ENCODE measurements at places on chromosomes 1 and 21.
A peak's percentile ranks its signal among the peaks of the same experiment; 100 is the strongest.

DNA sequence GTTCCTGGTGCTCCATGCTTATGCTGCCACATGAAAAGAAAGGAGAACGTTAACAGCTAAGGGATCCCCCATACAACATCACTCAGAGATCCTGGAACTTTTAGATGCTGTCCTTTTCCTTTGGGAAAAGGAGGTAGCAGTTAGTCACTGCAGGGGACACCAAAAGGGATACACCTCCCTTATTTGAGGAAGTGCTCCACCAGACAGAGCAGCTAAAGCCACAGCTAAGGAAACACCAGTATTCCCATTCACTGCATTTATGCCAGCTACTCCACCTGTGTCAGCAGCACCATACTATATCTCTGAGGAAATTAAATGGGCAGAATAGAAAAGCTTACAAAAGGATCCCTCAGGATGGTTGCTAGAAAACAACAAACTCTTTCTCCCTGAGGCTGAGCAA is 26.0 kb upstream of the SLC6A9 start:
- no peak for DNase-seq

GRCh38 chr1:18883636-18884418 is 18.5 kb downstream of the ALDH4A1 start:
- DNase-seq: peak; percentile 88

GRCh38 chr1:3022511-3022973 is 1.3 kb downstream of the ACTRT2 start:
- no peak for DNase-seq

GRCh38 chr1:159612211-159612885 is 24.7 kb downstream of the APCS start:
- no peak for DNase-seq

- no peak for DNase-seq
Observed at GRCh38 chr1:3515774-3516480, 61.5 kb downstream of the ARHGEF16 start.

GRCh38 chr1:104467590-104467989 is 717.9 kb downstream of the AMY1C start:
- DNase-seq: no peak

- DNase-seq: no peak
Observed at GRCh38 chr1:172381946-172382345, 38.5 kb upstream of the C1orf105 start.

- no peak for DNase-seq
Observed at GRCh38 chr1:209154912-209155311, 428.6 kb upstream of the CAMK1G start.

DNA sequence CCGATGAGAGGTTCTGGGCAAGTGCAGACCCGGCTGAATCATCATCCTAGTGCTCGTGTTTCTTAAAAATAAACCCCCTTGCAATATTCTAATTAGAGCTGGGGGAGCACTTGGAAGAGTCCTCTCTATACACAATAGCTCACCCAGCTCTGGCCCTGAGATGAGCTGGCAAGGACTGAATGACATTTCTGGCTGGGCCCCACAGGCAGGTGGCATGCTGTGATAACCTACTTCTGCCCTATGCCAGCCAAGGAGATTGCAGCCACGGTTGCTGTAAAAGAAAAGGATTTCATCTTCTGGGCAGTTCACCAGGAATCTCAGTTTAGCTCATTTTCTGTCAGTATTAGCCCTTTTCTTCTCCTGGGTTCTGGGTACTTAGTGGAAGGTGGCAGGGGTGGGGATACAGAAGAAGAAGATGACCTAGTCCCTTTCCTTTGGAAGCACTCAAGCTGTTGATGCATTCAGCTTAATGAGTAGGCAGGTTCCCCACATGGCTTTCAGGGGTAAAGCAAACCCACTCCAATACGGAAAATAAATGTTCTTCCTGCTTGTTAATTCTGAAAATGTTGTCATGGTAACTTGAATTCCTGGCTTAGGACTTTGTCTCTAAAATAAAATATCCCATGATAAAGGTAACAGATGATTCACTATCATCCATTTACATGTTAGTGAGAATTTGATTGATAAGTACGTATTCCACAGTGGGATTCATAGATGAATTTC is 32.2 kb downstream of the VASH2 start:
- no peak for DNase-seq

GRCh38 chr1:110207831-110208230 is 2.3 kb upstream of the KCNC4 start:
- DNase-seq: peak; percentile 82

DNA sequence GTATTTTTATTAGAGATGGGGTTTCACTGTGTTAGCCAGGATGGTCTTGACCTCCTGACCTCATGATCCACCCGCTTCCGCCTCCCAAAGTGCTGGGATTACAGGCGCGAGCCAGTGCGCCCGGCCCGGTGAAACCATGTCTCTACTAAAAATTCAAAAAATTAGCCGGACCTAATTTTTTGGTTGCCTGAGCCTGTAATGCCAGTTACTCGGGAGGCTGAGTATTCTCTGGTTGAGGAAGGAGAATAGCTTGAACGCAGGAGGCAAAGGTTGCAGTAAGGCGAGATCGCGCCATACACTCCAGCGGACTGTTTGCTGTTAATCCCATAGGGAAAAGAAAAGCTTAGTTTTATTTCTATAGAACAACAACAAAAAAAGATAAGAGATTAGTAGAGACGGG is 29.9 kb upstream of the HJV start:
- DNase-seq: no peak

DNA sequence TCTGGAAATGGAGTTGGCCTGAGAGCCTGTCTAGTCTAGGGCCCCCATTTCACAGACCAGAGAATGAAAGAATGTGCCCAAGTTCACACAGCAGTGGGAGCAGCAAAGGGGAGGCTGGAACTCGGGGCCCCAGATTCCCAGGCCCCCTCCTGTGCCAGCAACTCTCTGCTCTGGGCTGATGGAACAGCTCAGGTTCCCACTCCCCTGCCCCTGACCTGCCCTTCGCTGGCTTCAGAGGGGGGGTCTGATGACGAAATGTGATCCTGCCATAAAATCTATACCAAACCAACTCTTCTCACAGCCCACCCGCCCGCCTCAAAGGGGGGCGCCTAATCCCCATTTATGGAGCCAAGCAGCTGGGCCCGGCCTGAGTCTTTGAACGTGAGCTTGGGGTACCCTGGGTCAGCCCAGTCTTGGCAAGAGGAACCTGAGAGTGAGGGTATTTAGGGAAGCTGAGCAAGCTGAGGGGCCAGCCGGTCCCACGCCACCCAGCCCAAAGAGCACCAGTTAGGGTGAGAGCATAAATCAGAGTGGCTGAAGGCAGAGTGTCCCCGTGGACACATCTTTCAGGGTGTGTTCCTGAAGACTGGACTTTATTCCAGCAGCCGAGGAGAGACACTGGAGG is 65.0 kb downstream of the FOXD2 start:
- DNase-seq: no peak

DNA sequence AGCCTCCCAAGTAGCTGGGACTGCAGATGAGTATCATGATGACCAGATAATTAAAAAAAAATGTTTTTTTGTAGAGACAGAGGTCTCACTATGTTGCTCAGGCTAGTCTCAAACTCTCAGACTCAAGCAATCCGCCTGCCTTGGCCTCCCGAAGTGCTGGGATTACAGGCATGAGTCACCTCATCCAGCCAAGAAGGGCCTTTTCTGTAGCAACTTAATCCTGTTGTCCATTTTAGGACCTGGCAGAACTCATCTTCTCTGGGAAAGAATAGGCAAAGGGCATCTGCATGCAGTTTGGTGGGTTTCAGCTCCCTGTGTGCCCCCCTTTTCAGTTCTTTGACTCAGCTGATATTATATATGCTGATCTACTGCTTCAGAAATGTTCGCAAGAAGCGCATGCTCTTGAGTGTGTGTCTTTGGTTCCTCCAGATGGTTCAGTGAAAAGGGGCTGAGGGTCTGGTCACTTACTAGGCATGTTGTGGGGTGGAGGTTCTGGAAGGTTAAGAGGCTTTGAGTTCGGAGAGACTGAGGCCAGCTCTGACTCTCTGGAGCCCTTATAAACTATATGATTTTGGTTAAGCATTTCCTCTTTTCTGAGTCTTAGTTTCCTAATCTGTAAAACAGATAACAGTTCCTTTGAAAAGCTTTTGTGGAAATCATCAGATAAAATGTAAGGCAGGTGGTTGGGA is 19.4 kb upstream of the SRSF4 start:
- DNase-seq: no peak

GRCh38 chr1:246698466-246699094 is 25.6 kb upstream of the SCCPDH start:
- no peak for DNase-seq

GRCh38 chr1:16082283-16083038 is 9.0 kb upstream of the FAM131C start:
- peak; percentile 88 for DNase-seq

DNA sequence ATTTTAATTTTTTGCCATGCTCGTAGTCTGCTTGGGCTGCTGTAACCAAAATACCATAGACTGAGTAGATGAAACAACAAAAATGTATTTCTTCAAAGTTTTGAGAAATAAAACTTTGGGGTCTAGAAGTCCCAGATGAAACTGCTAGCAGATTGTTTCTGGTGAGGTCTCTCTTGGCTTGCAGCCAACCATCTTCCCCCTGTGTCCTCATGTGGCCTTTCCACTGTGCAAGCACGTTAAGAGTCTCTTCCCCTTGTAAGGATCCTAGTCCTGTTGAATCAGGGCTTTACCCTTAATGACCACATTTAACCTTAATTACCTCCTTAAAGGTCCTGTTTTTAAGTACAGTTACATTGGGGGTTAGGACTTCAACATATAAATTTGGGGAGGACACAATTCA is 86.6 kb downstream of the PTBP2 start:
- DNase-seq: no peak

- DNase-seq: no peak
Observed at GRCh38 chr1:43275826-43276620, 6.2 kb downstream of the TMEM125 start.

- DNase-seq: no peak
Observed at GRCh38 chr1:87594736-87595383, 266.2 kb downstream of the LMO4 start.

DNA sequence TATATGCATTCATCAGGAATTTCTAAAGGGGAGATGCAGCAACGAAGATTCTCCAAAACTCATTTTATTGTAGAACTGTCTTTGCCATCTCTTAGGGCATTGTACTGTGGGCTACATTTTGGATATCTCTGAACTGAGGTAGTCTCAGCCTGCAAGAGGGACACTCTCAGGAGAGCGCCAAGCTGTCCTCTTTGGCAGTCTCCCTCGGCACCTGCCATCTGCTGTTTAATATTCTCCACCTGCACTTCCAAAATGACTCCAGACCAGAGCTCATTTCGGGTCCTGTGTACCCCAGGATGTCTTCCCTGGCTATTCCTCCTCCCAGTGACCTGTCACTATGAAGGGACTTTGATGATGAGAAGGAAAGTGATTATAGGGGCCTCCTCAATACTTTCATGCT is 356.3 kb upstream of the C1orf174 start:
- no peak for DNase-seq

DNA sequence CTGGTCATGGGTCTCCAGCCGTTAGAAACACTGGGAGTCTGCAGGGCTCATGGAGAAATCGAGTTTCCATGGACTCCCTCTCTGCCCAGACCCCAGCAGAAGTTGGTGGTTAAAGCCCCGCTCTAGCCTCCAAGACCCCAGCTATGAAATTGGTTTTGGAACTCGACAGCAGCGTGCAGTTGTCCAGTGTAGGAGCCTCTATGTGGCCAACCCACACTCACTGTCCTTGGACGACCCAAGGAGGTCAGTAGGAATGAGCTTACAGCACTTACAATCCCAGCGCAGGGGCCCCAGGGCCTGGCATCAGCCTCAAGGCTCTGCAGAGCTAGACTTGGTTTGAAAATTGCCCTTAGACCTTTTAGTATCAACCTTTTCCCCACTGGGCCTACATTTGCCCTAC is 3.2 kb upstream of the PRDM16 start:
- DNase-seq: no peak

- DNase-seq: no peak
Observed at GRCh38 chr1:52238474-52238873, 96.6 kb downstream of the ZFYVE9 start.

DNA sequence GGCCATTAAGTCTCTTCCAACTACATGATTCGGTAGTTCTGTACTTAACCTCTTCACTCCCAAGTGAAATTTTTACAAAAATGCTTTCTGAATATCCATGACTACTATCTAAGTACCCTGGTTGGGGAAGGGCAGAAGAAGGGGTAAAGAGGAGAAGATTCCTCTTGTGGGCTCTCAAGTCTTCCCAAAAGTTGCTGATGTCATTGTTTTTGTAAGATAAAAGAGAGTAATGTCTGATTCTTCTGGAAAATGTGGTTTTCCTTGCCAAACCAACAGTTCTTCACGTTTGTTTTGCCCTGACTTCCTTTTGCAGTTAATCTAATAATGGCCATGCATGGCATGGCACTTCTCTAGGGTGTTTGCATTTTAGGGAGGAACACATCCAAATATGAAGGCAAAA is 34.7 kb upstream of the AK4 start:
- DNase-seq: no peak

GRCh38 chr1:157088607-157089006 is 11.0 kb downstream of the ETV3L start:
- DNase-seq: no peak

DNA sequence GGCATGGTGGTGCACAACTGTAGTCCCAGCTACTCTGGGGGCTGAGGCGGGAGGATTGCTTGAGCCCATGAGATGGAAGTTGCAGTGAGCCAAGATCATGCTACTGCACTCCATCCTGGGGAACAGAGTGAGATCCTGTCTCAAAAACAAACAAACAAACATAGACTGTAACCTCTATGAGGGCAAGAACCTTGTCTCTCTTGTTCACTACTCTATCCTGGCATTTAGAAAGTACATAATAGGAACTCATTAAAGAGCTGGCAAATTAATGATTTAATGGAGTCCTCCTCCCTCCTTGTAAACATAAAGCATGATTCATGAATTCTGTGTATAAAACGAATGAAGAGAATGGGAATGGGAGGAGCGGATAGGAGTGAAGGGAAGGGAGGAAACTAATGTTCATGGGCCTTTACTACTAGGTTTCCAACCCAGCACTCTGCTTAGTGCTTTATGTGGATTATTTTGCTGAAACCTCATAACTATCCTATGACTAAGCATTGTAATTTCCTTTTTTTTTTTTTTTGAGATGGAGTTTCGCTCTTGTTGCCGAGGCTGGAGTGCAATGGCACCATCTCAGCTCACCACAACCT is 8.6 kb downstream of the LMOD1 start:
- no peak for DNase-seq

DNA sequence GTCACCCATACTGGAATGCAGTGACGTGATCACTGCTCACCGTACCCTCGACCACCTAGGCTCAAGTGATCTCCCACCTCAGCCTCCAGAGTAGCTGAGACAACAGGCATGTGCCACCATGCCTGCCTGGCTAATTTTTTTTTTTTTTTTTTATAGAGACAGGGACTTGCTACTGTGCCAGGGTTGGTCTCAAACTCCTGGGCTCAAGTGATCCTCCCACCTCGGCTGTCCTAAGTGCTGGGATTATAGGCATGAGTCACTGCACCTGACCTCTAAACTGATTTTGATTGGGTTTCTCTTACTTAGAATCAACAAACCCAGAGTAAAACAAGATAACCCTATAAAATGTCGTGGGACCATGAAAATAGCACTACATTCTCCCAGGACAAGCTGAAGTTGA is 112.0 kb downstream of the UBE2U start:
- no peak for DNase-seq

- DNase-seq: no peak
Observed at GRCh38 chr1:109783436-109783835, 19.7 kb upstream of the EPS8L3 start.

DNA sequence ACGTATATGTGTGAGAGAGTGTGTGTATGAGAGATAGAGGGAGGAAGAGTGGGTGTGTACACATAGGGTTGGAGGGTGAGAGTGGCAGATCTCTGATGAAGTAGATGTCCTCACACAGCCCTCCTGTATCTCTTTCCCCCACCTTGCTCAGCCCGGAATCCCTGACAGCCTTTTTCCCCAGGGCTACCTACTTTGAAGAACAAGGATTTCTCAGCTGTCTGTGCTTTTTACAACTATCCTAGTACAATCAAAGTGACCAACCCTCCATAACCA is 29.1 kb upstream of the CADM3 start:
- DNase-seq: no peak
